ENCODE measurements at places on chromosomes 1 and 21.
A peak's percentile ranks its signal among the peaks of the same experiment; 100 is the strongest.

- no peak for ATAC-seq
These were observed 136.5 kb downstream of the FGGY start for GRCh38 chr1:59433440-59433813.

- no peak for ATAC-seq
These were observed 95.3 kb downstream of the CASZ1 start for GRCh38 chr1:10701145-10701544.

- peak; percentile 26 for ATAC-seq
These were observed 41.3 kb upstream of the EIF4G3 start for GRCh38 chr1:21217812-21218596.

- no peak for ATAC-seq
These were observed 246.4 kb upstream of the ADAMTS5 start for GRCh38 chr21:27213303-27213702.

DNA sequence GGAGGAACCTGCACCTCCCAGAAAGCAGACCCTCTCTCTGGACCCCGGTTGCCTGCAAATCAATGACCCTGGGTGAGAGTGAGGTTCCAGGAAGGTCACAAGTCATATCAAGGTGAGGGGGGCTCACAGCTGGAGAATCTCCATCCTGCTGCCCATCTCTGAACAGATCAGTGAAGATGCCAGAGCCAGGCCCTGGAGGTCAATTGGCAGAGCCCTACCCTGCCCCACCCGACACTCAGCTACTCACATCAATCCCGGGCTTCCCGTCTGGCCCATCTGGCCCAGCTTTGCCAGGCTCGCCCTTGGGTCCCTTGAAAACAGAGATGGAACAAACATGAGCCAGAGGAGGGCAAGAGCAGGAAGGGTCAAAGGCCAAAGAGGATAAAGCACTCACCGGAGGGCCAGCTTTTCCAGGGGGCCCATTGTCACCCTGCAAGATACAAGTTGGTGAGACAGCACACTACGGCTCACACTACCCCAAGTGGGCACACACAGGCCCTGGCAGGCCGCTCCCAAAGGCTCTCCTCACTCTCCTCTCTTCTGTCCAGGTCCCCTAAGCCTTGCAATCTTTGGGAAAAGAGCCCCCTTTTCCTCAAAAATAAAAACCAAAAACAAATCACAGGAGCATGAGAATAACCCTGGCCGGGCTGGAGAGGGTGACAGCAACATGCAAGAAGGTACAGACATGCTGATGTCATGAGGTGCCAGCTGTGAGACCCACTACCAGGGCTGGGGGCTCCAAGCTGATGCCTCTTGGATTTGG is 2.9 kb downstream of the COL9A2 start:
- no peak for ATAC-seq

DNA sequence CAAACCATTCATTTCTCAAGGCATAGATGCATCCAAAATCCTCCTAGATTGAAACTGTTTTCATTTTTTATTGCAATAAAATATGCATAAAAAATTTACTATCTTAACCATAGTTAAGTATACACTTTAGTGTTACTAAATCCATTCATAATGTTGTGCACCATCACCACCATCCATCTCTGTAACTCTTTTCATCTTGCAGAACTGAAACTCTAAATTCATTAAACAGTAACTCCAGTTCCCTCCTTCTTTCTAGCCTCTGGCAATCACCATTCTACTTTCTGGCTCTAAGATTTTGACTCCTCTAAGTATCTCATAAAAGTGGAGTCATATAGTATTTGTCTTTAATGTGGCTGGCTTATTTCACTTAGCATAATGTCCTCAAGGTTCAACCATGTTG is 236.8 kb downstream of the SMYD3 start:
- no peak for ATAC-seq

DNA sequence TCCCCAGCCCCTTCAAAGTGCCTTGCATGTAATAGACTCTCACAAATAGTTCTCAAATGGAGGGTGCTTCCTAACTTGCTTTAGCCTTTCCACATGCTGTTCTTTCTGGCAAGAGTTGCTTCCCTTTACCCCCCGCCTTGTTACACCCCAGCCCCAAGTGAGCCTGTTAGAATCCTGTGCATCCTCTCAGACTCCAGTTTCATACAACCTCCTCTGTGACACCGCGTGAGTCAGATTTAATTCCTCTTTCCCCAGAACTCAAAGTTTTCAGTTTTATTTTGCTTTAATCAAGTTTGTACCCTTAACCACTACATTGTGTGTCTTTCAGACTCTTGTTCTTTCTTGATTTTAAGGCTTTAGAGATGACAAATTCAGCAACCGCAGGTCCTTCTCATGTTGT is 234.5 kb upstream of the HOOK1 start:
- ATAC-seq, result no peak

DNA sequence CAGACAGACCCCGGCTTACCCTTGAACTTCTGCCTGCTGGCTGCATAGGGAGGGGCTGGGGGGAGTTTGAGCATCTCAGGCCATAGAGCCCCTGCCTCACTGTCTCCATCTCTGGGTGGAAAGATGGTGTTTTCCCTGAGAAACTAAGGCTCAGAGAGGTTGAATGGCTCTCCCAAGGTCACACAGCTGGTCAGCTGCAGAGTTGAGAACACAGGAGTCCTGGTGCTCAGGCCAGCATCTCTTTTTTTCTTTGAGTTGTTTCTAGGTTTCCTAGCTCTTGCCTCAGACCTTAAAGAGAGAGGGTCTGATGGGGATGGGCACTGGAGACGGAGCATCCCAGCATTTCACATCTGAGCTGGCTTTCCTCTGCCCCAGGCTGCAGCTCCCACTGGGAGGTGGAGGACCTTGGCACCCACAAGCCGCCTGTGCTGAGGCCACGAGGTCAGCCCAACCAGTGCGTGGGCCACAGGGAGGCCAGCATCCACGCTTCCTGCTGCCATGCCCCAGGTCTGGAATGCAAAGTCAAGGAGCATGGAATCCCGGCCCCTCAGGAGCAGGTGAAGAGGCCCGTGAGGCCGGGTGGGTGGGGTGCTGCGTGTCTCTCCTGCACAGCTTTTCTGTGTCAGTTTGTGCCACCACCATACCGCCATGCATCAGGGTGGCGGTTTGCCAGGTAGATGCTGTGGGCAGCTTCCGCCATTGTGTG is 21.8 kb downstream of the PCSK9 start:
- ATAC-seq, result no peak

DNA sequence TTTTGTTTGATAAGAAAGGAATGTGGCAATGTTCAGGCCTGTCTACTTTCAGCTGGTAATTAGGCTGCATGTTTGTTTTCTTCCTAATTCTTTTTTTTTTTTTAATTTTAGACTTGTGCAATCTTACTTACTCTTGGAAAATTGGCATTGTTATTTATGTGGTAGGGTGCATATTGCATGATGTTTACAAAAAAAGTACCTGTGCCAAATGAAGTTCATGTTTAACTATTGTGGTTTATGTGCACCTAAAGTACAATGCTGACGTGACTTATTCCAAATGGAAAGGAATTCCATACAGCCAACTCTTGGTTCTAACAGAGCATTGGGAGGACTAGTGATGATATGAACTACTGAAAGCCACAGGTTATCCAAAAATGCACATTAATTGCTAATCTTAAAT is 51.0 kb downstream of the KCNK2 start:
- no peak for ATAC-seq

GRCh38 chr1:241834733-241835377 is 13.1 kb upstream of the EXO1 start:
- no peak for ATAC-seq

GRCh38 chr1:58815686-58816071 is 31.8 kb upstream of the JUN start:
- peak; percentile 27 for ATAC-seq

- ATAC-seq, result no peak
These were observed 114.5 kb upstream of the TMPRSS15 start for GRCh38 chr21:18518054-18518481.

DNA sequence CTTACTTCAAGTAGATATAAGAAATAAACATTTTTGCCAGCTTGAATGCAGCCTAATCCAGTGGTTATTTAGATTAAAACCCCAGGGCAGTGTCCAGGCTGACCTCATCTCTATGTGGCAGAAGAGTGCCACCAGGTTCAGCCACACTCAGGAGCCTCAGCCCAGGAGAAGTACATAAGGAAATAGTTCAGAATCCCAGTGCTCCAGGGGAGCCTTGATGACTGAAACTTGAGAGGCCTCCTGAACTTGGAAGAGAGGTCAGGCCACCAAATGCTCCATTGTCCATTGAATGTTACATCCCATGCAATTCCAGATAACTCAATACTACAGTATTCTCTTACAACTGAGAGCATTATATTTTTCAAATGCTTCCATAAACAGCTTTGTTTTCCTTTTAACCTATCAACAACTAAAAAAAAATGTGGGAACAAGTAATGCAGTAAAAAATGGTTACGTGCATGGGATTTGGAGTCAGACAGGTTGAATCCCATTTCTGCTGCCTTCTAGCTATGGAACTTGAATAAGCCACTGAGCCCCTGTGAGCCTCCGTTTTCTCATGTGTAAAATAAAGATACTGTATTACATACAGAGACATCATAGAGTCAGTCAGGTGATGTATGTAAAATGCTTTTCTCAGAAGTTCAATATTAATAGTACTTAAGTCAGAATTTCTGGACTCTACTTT is 248.0 kb downstream of the PLPP3 start:
- no peak for ATAC-seq

GRCh38 chr1:205319081-205320018 is 2.2 kb downstream of the NUAK2 start:
- peak; percentile 41 for ATAC-seq

- ATAC-seq, result no peak
These were observed 86.2 kb downstream of the STUM start for GRCh38 chr1:226634611-226635246.

GRCh38 chr1:213060836-213061235 is 9.8 kb downstream of the RPS6KC1 start:
- no peak for ATAC-seq

DNA sequence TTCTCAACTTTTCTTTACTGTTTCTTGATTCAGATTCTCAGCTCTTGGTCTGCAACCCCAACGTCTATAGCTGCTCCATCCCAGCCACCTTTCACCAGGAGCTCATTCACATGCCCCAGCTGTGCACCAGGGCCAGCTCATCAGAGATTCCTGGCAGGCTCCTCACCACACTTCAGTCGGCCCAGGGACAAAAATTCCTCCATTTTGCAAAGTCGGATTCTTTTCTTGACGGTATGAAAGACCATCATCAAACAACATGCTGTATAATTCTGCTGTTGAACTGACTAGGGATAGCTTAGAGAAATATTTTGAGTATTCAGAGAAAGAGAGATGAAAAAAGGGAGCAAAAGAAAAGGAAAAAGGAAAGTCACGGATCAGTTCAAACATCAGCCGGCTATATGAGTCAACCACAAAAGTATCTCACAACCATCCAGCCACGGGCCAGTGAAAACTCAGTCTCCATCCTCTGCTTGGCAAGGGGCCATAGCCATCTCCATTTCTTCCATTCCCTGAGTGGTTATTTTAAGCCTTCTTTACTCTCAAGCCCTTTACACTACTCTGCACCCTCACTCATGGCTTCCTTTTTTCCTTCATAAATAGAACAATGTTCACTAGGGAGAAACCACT is 14.1 kb downstream of the DNASE2B start:
- no peak for ATAC-seq

GRCh38 chr21:32993894-32994293 is 31.8 kb upstream of the OLIG2 start:
- ATAC-seq, result no peak

DNA sequence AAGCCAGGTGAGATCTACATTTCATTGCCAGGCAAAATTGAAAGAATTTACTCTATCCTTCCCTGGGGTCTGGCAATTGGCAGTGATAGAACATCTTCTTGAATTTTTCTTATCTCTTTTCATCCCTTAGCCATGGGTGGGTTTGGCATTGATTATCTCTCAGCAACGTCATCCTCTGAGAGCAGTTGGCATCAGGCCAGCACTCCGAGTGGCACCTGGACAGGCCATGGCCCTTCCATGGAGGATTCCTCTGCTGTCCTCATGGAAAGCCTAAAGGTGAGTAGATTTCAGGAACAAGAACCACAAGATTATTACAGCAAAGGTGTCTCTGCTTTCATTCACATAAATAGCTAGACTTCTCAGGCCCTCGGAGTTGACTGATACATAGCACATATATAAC is 39.3 kb downstream of the NCF2 start:
- no peak for ATAC-seq

- no peak for ATAC-seq
These were observed 303.1 kb upstream of the RUNX1 start for GRCh38 chr21:35352066-35352770.

- ATAC-seq, result no peak
These were observed 621 bp downstream of the AMPD1 start for GRCh38 chr1:114694540-114695310.

GRCh38 chr1:218760601-218761570 is 412.8 kb upstream of the LYPLAL1 start:
- ATAC-seq, result no peak

DNA sequence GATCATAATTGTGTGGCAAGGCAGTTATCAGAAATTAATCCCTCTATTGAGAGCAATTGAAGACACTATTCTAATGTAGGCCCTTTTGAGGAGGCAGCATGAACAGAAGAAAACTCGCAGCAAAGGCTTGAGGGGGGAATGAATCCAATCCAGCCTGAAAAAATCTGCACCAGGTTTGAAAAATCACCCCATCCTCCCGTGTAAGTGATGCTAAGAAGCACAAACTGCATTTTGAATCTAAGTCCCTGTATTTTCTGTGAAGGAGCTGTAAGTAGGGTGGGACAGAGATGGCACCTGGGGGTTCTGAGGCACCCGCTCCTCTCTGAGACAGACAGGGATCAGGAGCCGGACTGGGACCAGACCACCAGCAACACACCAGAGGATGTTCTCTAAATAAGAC is at the start of gene CRB1:
Gene CRB1, plus strand, starts transcription at position 241 of the 400 bp plus-strand sequence. CDS start 161 bp downstream, outside the sequence.
- no peak for ATAC-seq

DNA sequence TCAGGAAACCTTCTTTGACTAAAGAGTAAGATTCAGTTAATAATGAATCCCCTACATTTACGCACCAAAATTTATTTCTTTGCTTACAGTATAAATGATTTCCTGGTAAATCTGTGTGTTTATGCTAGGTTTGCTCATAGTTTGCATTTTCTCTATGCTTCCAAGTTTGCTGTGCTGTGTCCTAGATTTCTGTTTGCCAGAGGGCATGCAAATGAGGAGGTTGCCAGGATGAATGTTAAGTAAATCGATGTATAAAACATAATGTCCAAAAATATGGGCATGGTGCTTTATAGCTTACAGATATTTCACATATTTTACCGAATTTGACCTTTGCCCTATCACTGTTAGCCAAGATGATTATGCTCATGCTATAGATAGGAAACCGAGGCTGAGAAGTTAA is 63.8 kb downstream of the TBX19 start:
- ATAC-seq, result no peak

DNA sequence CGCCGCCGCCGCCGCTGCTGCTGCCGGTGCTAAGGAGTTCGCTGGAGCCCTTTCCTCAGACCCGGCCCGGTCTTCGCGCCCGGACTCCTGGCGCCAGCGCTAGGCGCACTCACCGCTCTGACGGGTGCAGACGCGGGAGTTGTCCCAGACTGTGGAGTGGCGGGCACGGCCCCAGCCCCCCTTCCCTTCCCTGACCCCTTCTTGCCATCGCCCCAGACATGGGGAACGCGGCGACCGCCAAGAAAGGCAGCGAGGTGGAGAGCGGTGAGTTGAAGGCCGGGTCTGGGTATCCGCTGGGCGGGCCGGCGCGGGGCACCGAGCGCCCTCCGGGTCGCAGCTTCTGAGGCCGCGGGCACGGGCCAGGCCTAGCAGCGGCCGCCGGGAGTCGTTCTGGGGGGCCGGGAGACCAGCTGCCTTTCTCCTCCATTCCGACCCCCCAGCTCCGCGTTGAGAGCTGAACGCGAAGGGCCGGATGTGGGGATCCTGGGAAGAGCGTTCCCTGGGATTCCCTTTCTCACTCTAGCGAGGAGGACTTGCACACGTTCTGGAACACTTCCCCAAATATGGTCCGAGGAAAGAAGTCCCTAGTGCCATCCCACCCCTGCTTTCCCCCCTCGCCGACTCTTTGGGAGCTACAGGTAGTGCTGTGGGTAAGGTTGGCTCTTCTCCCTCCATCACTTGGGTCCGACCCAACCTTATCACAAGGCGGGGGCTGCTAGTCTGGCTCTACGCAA is 65.8 kb upstream of the PRKACB start:
- ATAC-seq, result peak; percentile 54
